ENCODE measurements at places on chromosomes 4 and X.
A peak's percentile ranks its signal among the peaks of the same experiment; 100 is the strongest.

- DNase-seq = peak; percentile 54
These were observed 20.4 kb downstream of the LEF1 start for GRCh38 chr4:108148316-108148715.

- no peak for DNase-seq
These were observed 47.0 kb downstream of the NUDT9 start for GRCh38 chr4:87469390-87469789.

- DNase-seq = peak; percentile 39
These were observed 67.8 kb upstream of the ETNPPL start for GRCh38 chr4:108830509-108831244.

DNA sequence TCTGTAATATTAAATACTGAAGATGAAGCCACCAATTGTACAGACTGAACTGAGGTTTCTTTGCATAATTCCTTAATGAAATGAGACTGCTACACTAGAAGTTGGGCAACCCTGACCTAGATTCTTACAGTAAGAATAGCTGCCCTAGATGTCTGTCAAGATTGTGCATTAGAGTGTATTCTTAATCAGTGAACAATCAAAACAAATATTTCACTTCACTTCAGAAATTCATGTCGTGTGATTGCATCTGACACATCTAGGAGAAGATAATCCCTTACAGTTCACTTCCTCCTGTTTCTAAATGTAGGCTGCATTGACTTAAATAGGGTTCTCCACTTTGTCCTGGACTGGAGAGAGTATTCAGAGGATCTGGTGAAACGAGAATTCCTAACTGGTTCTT lies 283.1 kb downstream of the HNRNPD start:
- no peak for DNase-seq

GRCh38 chrX:153074935-153075334 lies 2.7 kb downstream of the PNMA6A start:
- no peak for DNase-seq

- no peak for DNase-seq
These were observed at the start of gene TLL1 for GRCh38 chr4:165872461-165873297. Gene TLL1, plus strand, starts transcription at chr4:165873237. Its CDS starts 668 bp downstream, at chr4:165873905.

- no peak for DNase-seq
These were observed 14.0 kb upstream of the ADAD1 start for GRCh38 chr4:122364700-122365404.

DNA sequence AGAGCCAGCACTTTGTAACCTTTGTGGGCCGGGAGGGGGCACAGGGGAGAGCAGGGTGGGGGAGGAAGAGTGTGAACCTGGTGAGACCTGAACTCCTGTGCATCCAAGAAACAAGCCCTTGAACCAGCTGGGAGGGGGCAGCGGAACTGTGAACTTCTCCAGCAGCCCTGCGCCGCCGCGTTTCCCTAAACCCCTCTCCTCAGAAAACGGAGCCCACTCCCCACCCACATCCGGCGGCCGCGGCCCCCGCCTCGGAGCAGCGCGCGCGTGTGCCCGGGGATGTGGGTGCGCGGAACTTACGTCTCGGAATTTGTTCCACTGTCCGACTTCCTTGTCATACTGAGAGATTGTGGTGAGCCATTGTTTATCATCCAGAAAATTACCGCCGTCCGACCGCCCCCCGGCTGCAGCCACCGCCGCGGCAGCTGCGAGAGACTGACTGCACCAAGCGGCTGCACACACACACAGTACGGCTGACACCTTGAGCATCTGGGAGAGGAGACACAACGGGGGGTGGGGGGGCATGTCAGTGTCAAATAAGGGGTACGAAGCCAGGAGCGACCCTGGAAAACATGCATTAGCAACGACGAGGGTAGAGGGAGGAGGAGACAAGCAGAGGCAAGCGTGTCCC lies 494 bp downstream of the SPOCK3 start:
- no peak for DNase-seq

DNA sequence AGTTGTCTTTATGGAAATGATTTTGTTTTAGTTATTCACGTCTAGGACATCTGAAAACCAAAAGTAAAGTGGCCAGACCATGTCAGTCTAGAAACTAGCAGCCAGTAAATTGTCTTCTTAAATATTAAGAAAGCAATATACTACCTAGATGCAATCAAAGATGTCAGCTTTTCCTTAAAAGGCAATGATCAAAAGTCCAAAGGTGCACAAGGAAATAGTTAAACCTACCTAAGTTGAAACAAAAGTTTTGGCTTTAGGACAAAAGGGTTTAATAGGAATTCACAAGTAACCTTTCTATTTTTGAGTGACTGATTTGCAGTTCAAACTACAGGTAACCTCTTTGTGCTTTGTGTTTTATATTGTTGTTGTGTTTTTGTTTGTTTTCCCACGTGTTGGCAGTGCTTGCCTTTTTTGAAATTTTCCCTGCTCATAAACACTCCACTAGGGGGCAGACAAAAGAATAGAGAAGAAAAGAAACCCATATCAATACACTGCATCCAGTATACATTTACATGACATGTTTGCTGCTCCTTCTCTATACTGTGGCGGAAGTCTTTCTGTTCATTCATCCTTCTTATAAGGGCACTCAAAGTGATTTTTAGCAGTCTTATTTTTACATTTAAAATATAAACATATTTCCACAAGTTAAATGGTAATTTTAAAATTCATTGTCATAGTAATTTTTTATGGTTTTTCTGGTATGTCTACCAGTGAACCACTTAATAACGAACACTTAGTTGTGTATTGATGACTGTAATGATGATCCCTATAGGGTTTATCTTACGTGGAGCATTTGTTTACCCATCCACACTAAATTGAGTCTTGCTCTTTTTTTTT lies 62.7 kb downstream of the GAB1 start:
- DNase-seq = no peak

- no peak for DNase-seq
These were observed 124.2 kb downstream of the C4orf51 start for GRCh38 chr4:145804116-145804515.

GRCh38 chrX:142733327-142733726 lies 292.4 kb upstream of the SPANXN4 start:
- no peak for DNase-seq

DNA sequence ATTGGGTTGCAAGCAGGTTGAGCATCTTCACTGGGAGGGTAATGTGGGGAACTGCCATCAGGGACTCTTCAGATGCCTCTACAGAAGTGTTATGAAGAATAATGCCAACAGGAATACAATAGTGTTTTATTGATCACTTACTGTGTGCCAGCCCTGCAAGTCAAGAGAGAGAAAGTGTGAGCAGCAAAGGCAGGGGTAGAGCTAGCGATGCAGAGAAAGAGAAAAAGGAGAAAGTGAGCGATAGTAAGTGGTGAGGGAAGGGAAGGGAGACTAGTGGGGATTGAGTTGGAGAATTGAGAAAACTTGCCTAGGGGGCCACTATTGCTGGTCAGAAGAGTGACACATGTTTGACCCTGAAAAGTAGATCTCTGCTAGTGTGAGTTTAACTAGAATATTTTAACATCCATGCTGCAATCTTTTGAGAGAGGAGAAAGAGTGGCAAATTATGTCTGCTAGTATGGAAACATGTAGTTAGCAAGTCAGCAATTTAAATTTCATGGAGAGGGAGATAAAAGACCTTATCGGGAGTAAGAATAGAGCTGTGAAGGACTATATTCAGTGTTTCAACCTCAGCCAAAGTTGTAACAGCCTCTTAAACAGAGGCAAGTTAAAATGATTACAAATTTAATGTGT lies 12.2 kb downstream of the AFF1 start:
- no peak for DNase-seq

- DNase-seq = no peak
These were observed 75.2 kb upstream of the PLAC8 start for GRCh38 chr4:83189631-83190136.

- DNase-seq = no peak
These were observed 70.8 kb upstream of the BCOR start for GRCh38 chrX:40168480-40169011.

DNA sequence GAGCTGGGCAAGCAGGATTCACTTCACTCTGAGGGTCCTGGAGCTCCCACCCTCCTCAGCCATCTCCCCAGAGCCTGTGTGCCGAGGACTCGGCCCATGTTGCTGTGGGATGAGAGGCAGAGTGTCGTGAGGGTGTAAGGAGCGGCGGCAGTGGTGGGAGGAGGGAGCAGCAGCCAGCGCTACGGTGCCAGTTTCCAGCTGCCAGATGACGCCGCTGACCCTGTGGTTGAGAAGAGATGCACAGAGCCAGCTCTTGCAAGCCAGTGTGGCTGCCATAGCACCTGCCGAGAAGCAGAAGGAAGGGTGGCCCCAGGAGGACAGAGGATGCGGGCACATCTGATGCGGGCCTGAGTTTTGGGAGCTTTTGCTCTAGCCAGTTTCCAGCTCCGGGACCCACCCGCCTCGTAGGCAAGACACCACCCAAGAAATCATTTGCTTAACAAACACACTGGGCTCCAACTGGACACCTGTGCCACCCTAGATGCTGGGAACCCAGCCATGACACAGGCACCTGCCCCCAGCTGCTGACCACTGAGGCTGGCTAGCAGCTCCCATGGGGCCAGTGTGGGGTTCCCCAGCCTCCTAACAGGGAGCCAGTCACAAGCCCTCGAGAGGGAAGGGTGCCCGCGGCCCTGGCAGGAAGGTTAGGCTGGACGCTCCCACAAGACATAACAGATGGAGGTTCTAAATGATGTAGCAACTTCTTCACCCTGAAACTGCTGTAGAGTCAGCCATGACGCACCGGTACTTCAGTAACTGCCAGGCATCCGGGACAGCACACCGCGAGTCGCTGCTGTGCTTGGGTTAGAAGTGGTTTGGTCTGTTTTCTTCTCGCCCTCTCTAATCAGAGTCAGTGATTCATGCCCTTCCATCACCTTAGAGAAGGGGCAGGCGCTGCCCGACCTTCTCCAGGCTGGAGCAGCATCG lies 8.9 kb downstream of the MSANTD1 start:
- DNase-seq = peak; percentile 20

DNA sequence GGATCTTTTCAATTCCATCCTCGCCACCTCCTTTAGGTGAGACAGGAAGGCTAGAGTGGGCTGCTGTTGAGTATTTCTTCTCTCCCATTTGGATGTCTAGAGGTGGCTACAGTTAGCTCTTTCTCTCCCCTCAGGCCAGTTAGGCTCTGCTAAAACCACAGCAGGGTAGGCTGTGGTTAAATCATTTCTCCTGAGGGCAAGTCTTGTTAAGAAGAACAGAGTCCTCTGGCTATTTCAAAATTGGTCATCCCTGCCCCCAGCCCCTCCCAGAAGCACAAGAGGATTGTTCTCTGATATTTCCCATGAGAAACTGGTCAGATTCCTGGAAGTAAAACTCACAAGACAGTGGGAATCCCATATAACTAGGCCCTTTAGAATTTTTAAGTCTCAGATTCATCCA lies 1359.5 kb downstream of the TECRL start:
- no peak for DNase-seq

DNA sequence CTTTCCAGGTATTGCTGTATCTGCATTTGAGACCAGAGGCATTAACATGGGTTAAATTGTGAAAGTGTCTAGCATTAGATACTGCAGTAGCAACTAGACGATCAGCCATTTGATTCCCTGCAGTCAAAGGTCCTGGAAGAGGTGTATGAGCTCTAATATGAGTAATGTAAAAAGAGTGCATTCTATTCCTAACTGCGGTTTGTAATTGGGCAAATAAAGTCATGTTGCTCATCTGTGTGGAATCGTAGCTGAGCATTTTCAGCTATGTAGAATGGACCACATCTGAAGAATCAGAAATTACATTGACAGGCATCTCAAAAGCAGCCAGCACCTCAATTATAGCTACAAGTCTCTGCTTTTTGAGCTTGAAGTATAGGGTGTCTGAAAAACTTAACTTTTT lies 157.6 kb downstream of the ZNF518B start:
- DNase-seq = no peak

GRCh38 chrX:2774057-2774456 lies 22.2 kb downstream of the XG start:
- no peak for DNase-seq

DNA sequence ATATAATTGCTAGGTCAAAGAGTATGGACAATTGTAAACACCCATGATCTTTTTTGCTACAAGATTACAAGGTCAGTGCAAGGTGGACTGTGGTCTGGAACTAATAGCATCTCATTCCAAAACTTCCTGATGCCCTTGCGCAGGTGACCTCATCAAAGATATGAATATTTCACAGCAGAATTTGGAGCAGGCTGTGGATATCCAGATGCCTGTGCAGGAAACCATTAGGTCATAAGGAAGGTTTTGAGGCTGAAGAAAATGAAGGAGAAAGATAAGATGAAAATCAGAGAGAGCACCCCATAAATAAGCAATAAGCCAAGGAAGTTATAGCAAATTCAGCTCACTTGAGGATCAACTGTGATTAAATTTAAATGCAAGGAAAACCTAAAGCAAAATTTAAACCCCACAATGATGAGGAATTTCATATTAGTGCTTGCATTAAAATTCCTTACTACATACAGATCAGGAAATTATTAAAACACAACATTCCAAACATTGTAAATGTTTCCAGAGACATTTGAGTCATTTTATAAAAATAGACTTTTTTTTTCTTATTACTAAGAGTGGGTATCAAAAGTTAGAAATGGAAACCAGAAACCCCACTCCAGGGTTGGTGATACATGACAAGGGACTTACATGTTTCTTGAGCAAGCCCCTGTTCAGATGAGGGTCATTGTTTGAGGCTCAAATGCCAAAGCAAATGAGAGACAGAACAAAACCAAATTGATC lies 100.7 kb upstream of the FAM9C start:
- no peak for DNase-seq

DNA sequence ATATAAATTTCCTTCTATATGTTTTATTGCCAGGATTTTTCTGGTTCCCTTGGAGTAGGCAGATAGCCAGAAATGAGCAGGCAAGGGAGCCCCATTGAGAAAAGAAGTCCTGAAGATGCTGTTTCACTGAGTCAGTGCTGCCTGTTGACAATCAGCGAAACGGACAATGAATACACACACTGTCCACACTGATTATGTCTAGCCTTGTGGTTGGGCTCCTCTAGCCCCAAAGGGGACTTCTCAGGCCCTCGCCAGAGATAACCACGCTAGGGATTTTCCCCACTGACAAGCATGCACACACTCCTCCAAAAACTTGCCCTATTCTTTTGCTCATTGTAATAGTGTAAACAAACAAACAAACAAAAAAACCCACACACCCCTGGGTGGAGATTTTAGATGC lies 369.3 kb downstream of the DMD start:
- DNase-seq = no peak

GRCh38 chr4:189436207-189436606 lies 504.5 kb upstream of the FRG1 start:
- no peak for DNase-seq

- no peak for DNase-seq
These were observed 17.6 kb downstream of the TMEM187 start for GRCh38 chrX:153989973-153990655.

GRCh38 chr4:85842540-85842939 lies 367.6 kb downstream of the ARHGAP24 start:
- no peak for DNase-seq

GRCh38 chr4:100098681-100099080 lies 91.6 kb downstream of the DDIT4L start:
- DNase-seq = no peak

DNA sequence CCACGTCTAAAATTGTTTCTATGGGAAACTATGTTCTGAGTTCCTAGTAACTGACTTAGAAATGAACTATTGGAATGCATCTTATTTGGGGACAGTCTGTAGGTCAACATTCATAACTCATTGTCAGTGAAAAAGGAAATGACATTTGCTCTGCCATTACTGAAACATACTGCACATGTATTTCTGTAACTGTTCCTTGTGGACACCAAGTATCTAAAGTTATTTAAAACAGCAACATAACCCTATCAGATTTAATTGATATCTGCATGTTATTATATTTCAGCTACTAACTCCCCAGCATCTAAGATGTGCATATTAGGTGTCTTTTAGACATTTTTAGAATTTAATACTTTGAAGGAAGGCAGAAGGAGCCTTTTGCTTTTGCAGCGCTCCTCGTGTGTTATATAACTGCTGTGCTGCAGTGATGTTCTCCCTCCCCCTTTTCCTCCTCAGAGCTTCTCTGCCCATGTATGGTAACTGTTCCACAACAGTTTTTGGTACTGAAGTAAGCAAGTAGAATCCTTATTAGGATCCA lies 37.2 kb upstream of the TMEM131L start:
- no peak for DNase-seq

All from activated CD4-positive, alpha-beta T cell treated with anti-CD3 and anti-CD28 coated beads for 48 hours (primary cell).